ENCODE measurements at places on chromosomes 5 and 9.

DNA sequence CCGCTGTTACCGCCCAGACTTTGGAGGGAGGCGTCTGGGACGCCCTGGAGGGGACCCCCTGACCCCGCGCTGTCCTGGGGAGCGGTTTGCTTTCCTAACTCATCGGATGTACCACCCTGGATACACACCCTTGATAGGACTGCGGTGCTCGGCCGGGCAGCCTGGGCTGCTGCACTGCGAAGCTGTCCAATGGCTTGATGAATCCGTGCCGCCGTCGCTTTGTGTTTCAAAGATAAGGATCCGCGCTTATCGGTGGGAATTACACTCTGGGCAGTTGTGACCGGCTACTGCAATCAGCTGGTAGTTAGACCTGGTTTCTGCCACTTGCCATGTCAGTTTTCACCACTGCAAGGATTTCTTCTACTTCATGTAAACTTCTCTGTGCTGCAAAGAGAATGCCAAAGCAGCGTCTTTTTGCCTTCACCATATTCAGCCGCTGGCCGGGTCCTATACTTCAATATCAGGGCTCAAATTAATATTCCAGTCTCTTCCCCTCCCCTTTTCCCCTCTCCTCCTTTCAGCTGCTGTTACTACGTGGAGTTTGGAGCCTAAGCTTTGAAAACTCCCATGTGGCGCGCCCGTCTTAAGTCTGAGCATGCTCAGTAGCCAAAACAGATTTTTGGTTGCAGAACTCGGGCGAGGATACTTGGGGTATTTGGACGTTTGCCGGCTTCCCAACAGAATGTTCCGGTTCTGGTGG is 727 bp downstream of the SMAD5 start:
- peak; percentile 70 for DNase-seq

DNA sequence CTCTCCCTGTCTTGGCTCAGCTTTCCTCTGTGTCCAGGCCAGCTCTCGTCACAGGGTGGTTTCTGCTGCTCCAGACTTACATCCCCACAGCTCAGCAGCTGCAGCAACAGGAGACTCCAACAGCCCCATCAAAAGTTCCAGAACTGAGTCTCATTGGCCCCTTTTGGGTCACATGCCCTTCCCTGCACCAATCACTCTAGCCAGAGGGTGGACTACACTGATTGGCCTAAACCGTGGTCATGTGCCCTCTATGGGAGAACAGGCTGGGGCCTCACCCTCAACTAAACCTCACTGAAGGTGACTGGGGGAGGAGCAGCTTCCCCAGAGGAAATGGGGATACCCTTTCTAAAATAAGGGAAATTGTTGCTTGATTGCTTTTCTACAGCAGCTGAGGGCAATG is 44.4 kb upstream of the CPLX2 start:
- DNase-seq: no peak

DNA sequence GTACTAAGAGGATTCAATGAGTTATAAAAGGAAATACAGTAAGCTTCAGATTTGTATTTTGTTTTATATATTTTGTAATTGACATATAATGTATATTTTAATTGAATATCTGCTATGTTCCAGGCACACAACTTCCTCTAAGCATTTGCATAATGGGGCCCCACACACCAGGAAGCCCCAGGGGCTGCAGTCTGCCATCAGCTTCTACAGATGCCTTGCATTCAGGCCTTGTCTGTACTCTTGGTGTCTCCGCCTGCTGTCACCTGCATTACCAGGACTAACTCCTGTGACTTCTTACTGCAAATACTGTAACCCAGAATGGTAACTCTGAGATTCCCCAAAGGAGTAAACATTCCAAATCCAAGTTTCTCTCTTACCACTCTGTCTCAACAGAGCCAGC is 20.6 kb downstream of the ARL15 start:
- no peak for DNase-seq

GRCh38 chr5:41878173-41878572 is 7.9 kb upstream of the OXCT1 start:
- no peak for DNase-seq

DNA sequence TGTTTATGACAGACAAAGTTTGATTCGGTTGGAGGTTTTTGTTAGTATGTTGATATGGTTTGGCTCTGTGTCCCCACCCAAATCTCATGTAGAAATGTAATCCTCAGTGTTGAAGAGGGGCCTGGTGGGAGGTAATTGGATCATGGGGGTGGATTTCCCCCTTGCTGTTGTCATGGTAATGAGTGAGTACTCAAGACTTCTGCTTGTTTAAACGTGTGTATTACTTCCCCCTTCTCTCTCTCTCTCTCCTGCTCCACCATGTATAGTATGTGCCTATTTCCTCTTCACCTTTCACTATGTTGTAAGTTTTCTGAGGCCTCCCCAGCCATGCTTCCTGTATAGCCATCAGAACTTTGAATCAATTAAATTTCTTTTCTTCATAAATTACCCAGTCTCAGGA is 415.1 kb downstream of the HCN1 start:
- DNase-seq: no peak

- no peak for DNase-seq
Measured at GRCh38 chr5:179732918-179733771, 523 bp downstream of the MAML1 start.

- DNase-seq: no peak
Measured at GRCh38 chr9:89464300-89464901, 33.5 kb downstream of the SEMA4D start.

- DNase-seq: no peak
Measured at GRCh38 chr5:91885291-91886265, 502.5 kb upstream of the ARRDC3 start.

GRCh38 chr5:82387001-82387818 is 109.1 kb upstream of the RPS23 start:
- DNase-seq: no peak

DNA sequence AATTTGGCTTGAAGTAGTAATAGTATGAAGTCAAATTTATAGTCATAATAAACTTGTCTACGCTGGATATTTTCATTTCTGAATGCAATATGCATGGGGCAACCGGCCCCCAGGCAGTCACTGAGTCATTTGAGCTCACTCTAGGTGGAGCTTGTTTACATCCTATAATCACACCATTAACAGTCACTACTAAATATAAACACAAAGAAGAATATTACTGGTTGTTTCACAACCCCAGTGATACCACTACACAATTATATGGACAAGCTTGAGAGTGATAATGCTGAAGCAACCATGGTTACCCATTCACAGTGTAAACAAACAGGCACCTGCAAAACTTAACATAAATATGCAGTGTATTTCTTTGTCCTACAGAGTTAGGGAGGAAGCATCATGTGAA is 68.7 kb downstream of the MARCHF3 start:
- no peak for DNase-seq
